ENCODE measurements at places on chromosomes 4 and X.

DNA sequence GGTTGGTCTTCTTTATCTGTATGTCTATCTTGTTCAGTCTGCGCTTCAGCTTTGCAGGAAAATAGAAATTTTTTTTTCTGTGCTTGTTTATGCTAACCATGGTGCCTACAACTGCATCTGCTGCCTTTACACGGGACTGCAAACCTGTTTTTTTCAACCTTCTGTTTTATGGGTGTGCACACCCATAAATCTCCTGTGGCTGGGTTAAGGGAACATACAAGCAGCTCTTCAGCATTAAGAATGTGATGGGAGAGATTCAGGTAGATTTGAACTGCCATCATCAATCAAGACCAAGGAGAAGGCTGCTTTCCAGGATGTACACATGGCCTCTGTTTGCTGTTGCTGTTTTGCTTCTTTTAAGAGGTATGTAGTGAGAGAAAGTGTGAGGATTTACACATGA, 502.9 kb downstream of the ANKRD50 start:
- no peak for DNase-seq

GRCh38 chr4:14620567-14621141, 381.6 kb upstream of the CPEB2 start:
- no peak for DNase-seq

DNA sequence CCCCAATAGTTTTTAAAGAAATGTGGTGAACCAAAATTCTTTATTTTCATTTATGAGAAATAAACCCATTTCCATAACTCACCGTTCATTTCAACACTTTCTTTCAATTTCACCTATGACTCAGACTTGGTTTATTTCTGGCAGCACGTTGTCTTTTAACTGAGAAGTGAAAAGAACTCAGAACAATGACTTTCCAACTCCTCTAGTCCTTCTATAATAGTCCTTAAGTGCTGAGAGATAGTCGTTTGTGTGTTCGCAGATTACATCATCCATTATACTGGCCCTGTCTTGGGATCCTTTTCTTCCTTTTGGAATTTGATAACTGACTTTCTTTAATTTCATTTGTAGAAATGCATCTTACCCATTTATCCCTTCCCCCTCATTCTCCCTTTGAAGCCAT, 113.6 kb downstream of the GLUD2 start:
- DNase-seq, result no peak

GRCh38 chr4:45064741-45065140, 338.4 kb upstream of the GNPDA2 start:
- DNase-seq, result no peak

- DNase-seq, result no peak
These were observed 62.0 kb downstream of the CNGA2 start for GRCh38 chrX:151796576-151796975.

DNA sequence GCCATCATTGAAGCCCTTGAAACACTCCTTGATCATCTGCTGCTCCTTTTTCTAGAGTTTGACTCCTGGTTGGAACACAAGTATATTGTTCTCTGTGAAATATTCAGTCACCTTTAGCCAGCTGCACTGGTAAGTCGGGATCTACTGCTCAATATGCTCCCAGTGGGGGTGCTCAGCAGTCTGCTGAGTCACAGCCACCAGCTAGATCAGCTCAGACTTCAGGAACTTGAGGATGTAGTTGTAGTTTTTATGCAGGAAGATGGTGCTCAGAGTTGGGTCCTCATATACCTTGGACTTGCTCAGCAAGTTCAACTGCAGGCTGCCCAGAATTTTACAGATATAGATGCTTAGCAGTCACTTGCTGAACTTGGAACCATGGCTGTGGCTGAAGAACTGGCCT, 202.5 kb upstream of the RPL34 start:
- DNase-seq, result no peak

DNA sequence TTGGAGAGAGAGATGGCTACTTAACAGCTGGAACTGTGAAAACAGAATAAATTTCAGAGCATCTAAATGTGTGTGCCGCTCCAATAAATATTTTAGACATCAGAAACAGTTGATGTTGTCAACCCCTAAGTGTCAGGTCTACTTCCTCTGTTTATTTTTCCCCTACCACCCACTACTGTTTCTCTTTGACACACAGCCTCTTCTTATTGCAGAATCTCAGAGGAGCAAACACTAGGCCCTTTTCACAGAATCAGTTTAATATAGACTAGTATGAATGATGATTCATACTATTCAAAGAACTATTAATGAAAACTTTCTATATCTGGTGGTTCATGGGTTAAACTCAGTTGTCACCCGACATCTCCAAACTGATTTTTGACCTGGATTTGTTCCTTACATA, 33.9 kb downstream of the NAA11 start:
- no peak for DNase-seq

- DNase-seq, result no peak
These were observed 136.4 kb downstream of the REPS2 start for GRCh38 chrX:17082831-17083230.

DNA sequence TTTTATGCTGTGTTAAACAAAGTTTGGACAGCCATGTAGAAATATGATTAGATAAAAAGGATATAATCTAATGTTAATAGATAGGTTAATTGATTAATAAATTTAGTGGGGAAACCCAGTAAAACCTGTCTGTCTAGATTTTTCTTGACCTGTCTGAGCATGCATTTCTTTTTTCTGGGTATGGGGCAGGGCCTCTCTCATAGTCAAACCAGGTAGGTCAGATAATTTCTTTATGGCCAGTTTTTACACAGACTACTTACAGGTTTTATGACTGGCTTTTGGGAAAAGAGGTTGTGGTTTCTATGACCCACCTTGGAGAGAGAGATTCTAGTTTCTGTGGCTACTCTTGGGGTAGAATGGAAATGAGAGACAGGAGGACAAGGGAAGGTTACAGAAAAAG, 135.6 kb upstream of the EPHA5 start:
- no peak for DNase-seq

GRCh38 chrX:153627675-153628111, 19.3 kb upstream of the DUSP9 start:
- no peak for DNase-seq

DNA sequence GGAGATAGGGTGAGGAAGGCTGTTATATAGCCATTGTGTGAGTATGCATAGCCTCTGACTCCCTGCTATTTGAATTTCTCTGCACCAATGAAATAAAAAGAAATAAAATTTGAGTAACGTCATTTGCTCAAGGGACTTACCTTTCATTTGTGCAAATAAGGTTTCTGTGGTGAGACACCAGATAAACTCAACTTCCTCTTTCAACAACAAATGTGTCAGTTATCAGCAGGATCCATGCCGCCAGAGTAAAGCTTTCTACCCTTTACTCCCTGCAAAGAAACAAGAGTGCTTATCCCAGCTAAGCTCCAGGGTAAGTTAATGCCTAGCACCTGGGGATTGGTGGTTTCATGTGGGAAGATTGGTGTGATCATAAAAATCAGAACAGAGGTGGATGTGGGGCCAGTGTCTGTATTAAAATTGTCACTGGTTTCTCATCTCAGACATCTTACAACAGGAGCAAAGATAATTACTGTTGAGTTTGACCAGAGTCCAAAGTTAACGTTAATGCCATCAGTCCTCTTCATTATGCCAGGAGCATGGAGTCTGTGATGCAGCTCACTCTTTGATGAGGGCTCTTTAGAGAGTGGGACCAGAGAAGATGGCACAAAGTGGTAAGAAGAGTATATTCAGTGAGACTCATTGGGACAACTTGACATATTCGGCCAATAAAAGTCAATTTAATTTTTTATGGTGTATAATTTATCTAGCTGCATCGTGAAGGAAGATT, at the start of gene P2RY10:
P2RY10 (plus strand) TSS at position 206 of the 727 bp plus-strand sequence. CDS start 15,130 bp downstream, outside the sequence.
- no peak for DNase-seq

DNA sequence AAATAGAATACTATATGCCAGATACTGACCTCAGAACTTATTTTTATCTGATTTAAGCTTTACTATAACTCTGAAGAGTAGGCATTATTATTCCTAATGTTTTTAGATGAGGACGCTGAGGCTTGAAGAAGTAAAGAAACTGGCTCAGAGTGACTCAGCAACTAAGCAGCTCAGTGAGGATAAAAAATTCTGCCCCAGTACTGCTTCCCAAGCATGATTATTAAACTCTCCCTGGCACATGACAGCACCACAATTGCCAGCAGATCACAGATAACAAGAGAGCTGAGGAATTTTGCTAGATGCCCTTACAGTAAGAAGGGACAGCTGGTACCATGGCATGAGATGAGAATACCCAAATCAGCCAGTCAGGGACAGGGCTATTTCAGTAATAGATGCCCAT, 219.4 kb downstream of the NKX6-1 start:
- DNase-seq, result no peak

DNA sequence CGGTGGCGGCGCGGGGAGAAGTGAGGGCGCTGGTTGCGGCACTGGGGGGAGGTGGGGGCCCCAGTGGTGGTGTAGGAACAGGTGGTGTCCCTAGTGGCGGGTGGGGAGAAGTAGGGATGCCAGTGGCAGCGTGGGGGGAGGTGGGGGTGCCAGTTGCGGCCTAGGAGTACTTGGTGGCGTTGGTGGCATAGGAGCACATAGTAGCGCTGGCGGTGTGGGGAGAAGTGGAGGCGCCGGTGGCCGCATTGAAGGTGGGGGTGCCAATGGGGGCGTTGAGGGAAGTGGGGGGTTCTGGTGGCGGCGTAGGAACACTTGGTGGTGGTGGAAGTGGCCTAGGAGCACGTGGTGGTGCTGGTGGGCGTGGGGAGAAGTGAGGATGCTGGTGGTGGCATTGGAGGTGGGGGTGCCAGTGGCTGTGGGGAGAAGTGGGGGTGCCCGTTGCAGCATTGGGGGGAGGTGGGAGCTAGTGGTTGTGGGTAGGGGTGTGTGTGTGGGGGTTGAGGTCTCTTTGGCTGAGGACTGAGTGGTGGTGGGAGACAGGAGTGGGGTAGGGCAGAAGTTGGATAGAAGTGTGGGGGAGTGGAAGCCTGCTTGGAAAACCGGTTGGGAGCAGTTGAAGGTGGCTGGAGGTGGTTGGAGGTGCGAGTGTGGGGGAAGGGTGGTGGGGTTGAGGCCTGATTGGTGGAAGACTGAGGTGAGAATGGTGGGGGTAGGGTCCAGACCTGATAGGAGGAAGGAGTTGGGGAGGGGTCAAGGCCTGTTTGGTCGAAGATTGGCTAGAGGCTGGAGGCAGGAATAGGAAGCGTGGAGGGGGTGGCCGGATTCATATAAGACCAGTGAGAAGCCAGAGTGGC, 1.1 kb downstream of the GCNA start:
- no peak for DNase-seq

DNA sequence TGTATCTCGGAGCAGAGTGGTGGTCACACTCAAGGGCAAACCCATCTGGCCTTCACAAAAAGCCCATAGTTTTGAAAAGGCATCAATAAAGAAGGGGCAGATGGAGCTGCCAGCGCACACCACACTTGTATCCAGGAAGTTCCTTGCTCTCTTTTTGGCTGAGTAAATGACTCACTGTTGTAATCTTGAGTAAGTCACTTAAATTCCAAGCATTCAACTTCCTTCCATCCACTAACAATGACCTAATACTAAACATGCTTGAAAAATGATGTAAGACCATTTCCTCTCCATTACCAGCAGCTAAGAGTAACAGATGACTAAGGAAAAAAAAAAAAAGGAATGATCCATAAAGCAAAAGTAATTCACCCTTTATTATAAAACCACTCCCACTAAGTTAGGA, 32.4 kb upstream of the MYOZ2 start:
- no peak for DNase-seq

GRCh38 chr4:6472387-6473263, at the start of gene PPP2R2C:
Gene PPP2R2C (minus strand): TSS chr4:6472614. CDS start chr4:6472229, 385 bp downstream.
- DNase-seq, result no peak

DNA sequence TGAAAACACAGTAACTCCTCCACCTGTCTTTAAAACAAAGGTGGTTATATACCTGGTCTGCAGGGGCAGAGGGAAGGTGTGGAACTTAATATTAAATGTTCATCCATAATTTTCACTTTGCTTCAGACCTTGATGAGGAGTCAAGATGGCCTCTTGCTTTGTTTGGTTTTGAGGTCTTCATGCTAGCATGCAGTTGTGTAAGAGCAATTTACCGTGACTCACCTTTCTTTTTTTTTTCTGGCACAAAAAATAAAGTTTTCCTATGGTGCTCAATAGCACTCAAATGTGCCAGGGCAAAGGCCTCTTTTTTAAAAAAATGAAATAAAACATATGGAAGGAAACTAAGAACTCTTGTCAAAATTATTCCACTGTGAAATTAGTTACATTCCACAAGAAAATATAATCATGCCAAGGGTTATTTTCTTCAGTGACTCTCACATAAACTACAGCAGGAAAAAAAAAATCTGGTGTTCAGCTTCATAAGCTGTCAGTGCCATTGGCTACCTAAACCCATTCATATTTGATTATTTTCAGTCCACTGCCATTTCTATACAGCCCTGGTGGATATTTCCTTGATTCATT, 128.2 kb downstream of the SLC7A11 start:
- no peak for DNase-seq

- no peak for DNase-seq
These were observed 46.9 kb downstream of the WFS1 start for GRCh38 chr4:6316461-6317003.

GRCh38 chrX:96435378-96436035, 249.1 kb upstream of the DIAPH2 start:
- no peak for DNase-seq

DNA sequence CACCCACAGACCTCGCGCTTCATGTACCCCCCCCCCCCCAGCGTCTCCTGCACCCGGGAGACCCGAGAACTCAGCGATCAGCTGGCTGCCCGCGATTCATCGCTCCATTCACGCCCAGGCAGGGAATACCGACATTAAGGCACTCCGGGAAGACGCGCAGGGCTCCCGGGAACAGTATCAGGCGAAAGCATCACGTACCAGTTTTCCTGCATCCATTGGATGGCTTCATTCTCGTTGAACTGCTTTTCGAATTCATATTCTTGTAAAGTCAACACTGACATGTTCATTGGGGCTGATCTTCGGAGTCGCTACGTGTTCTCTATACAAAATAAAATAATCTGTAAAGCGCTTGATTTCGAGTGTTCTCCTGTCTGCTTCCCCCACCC, 373 bp downstream of the ELOVL6 start:
- DNase-seq, result no peak

DNA sequence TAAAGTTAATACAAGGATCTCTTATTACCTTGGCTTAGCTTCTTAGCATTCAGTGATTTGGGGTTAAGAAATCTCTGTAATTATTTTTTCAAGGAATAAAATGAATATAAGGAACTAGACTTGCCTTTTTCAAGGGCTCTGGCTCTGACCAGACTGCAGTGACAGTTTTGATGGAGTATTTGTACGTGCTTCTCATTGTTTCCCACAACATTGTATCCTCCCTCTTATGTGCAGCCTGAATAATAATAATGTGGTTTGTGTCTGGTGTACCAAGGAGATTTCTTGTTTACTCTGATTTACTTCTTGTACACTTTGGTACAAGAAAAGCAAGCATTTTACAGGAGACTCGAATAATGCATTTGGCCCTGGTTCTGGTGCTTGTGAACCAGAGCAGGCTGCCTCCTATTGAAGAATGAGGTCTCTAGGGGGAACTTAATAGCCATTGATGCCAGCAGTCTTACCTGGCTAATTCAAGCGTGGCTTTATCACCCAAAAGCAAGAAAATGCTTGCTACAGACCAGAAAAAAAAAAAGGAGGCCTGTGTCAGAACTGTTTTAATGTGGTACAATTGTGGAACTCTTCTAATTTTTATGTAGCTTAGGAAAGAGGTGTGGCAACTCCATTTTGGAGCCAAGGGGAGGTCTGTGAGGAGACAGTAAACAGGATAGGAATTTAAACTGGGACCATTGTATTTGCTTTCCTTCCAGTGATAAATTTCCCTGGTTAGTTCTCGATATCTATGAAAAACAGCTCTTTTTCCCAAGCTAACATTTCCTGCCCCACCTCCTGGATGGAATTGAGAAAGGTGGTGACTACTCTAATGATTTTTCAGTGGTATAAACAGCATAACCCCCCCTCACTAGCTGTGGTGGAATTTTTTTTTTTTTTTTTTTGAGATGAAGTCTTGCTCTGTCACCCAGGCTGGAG, 5.6 kb downstream of the OTC start:
- no peak for DNase-seq

- no peak for DNase-seq
These were observed 130.4 kb upstream of the PAK3 start for GRCh38 chrX:110965409-110966090.
